M059J (cell line): ENCODE measurements at places on chromosomes 12 and 14. TPM values are rescaled to one million over a fixed set of nuclear protein-coding genes. Genes with fewer than 3 reads are reported as not detected.
A peak's percentile ranks its signal among the peaks of the same experiment; 100 is the strongest.

The AQP5 gene
- total RNA-seq: 0.25 and 0.27 TPM in 2 replicates

- peak; percentile 66 for DNase-seq
Observed at GRCh38 chr12:19402743-19403431, 36.4 kb upstream of the AEBP2 start.

The ZNF268 gene
- 14.4 and 16.2 TPM in 2 replicates for total RNA-seq

The TAS2R7 gene
- total RNA-seq: not detected in 2 replicates

The TSHR gene
- total RNA-seq: not detected in 2 replicates

- DNase-seq: no peak
Observed at GRCh38 chr14:35407306-35407630, 2.7 kb upstream of the NFKBIA start.

The MANSC1 gene
- 6.6 and 10.3 TPM in 2 replicates for total RNA-seq

The KRT7 gene
- total RNA-seq: 3.0 and 8.4 TPM in 2 replicates

DNA sequence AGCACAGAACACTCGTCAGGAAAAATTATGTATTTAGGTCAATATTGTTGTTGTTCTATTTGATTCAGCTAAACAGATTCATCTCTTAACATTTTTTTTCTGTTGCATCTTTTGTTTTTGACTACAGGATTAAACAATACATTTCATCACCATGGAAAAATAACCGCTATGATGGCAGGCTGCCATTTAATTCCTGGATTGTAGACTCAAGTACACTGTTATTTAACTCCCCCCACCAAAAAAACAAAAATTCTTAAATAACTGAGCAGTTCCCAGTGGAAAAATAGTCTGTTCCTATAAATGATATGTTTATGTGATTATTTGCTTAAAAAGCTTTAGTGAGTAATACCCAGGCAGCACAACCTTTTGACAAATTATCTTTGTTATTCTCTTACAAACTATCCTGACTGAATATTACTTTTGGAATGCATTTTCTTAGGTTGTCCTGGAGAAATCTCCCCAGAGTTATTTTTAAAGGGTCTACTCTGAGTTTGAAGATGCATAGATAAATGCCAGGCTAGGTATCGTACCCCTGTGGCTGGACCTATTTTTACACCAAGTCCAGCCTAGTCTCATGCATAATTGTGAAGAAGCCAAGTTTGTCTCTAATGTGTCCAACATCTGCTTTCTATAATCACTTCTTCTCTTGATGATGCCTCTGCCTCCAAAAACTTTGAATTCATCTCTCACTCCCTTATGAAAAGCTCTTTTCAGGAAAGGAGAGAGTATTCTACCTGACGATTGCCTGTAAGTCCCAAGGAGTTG, 3.7 kb downstream of the KERA start:
- peak; percentile 93 for DNase-seq

The SLC35F4 gene
- total RNA-seq: not detected in 2 replicates

- peak; percentile 65 for DNase-seq
Observed at GRCh38 chr12:27999970-28000369, 27.4 kb upstream of the PTHLH start.

- DNase-seq: no peak
Observed at GRCh38 chr12:119758722-119759121, 90.8 kb downstream of the PRKAB1 start.
